ENCODE measurements at places on chromosomes 12 and 14. TPM values are rescaled to one million over a fixed set of nuclear protein-coding genes. Genes with fewer than 3 reads are reported as not detected.
A peak's percentile ranks its signal among the peaks of the same experiment; 100 is the strongest.

- DNase-seq: peak; percentile 86
Measured at GRCh38 chr14:68788996-68789820, 3.7 kb downstream of the ZFP36L1 start.

- peak; percentile 65 for DNase-seq
Measured at GRCh38 chr12:4421590-4422031, 24.0 kb downstream of the FGF6 start.

DNA sequence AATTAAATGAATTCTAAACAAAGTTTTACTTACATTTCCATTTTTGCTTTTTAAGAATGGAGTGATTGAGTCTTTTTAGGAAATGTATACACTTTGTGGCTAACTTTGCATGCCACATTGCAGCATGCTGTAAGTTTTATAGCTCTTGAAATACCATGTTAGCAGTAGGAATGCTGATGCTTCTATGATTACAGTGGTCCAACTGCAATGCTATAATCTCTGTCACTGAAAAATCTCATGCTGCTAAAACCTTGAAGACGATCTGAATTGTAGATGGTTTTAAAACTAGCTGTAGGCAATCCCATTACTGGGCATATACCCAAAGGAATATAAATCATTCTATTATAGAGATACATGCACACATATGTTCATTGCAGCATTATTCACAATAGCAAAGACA lies 127.6 kb downstream of the WIF1 start:
- DNase-seq: no peak

DNA sequence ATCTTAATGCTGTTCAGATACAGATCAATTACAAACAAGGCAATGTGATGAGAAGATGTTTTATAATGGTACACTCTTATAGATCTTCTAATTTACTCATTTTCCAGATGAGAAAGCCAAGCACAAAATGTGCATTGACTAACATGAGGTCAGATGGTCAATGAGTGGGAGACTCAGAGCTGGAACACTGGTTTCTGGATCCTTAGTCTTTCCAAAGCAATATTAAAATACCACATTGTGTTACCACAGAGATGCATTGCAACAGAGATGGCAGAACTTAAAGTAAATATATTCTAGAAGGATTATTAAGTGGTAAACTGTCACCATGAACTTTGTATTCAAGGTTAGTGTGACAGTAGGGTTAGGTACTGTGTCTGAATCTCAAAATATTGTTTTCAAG lies 113.6 kb downstream of the SLC15A5 start:
- no peak for DNase-seq

- DNase-seq: peak; percentile 47
Measured at GRCh38 chr12:91948504-91948903, 197.1 kb downstream of the BTG1 start.

- DNase-seq: no peak
Measured at GRCh38 chr12:108750526-108750925, 19.2 kb upstream of the CORO1C start.

GRCh38 chr14:103026988-103027387 lies 30.4 kb downstream of the CDC42BPB start:
- no peak for DNase-seq

- DNase-seq: no peak
Measured at GRCh38 chr14:68612049-68612448, 180.8 kb downstream of the ZFP36L1 start.

GRCh38 chr12:66548338-66549049 lies 130.4 kb downstream of the GRIP1 start:
- DNase-seq: no peak

GRCh38 chr12:85616201-85616600 lies 220.0 kb downstream of the RASSF9 start:
- DNase-seq: no peak

- no peak for DNase-seq
Measured at GRCh38 chr14:73381380-73382013, 76.8 kb downstream of the NUMB start.

GRCh38 chr12:56810918-56811317 lies 47.8 kb downstream of the HSD17B6 start:
- no peak for DNase-seq

DNA sequence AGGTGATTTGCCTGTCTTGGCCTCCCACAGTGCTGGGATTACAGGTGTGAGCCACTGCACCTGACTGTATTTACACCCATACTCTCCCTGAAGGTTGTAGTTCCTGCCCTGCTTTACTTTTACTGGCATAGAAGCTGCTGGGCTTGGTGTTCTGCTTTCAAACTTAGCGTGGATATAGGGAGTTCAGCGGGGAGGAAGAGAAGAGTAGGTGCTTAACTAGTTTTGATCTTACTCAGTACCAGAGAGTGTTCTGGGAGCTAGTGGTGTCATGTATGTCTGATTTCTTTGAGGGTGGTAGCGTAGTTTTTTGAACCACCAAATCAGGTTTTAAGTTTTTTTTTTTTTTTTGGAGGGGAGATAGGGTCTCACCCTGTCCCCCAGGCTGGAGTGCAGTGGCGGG lies 13.8 kb downstream of the RCOR1 start:
- DNase-seq: no peak

- peak; percentile 24 for DNase-seq
Measured at GRCh38 chr14:71050227-71050823, 143.1 kb downstream of the PCNX1 start.

- DNase-seq: no peak
Measured at GRCh38 chr12:130196827-130197226, 34.6 kb downstream of the FZD10 start.

DNA sequence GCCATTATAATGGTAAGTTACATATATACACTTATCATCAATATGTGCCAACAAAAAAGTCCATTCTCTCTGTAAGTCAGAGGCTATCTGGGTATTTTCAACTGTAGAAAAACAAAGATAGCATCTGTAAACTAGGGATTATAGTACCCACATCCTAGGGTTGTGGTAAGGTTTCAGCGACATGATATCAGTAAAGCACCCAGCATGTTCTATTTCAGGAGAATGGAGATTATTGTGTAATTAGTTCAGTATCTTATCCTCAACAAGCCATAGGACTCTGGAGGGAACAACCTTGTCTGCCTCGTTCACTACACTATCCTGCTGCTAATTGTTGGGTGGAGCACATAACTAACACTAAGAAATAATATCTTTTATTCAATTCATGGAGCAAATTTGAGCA lies 19.7 kb upstream of the CKAP4 start:
- no peak for DNase-seq

DNA sequence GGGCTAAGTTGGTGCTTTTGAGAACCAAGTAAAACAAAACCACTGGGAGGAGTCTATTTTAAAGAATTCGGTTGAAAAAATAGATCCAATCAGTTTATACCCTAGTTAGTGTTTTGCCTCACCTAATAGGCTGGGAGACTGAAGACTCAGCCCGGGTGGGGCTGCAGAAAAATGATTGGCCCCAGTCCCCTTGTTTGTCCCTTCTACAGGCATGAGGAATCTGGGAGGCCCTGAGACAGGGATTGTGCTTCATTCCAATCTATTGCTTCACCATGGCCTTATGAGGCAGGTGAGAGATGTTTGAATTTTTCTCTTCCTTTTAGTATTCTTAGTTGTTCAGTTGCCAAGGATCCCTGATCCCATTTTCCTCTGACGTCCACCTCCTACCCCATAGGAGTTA lies 1.8 kb upstream of the RAB5B start:
- DNase-seq: peak; percentile 15

DNA sequence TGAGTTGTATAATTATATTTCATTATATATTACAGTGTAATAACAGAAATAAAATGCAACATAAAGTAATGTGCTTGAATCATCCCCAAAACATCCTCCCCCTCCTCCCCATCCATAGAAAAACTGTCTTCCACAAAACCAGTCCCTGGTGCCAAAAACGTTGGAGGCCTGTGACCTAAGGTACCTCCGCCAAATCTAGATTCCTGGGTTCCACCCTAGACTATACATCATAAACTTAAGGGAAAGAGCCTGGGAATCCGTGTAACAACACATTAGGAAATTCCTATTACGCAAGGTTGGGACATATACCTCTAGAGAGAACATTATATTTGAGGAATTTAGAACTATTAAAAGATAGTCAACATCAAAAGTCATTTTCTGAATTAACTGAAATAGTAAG lies 38.0 kb downstream of the SPPL3 start:
- no peak for DNase-seq

DNA sequence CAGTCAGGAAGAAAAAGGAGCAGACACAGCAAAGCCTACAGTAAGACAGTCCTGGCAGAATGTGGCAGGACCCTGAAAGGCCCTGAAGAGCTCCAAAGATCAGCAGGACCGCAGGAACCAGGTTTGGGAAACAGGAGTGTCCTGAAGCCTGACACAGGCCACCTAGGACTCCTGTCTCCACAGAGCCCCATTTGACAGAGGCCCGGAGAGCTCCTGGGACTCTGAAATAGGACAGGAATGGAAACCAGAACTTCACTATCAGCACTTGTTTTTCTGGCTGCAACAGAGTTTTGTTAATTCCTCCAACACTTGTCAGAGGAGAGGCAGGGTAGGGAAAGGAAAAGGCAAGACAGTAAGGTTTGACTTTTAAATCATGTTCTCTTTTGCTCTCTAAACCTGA lies 12.9 kb downstream of the STXBP6 start:
- DNase-seq: no peak

GRCh38 chr14:68553311-68553710 lies 239.6 kb downstream of the ZFP36L1 start:
- no peak for DNase-seq

DNA sequence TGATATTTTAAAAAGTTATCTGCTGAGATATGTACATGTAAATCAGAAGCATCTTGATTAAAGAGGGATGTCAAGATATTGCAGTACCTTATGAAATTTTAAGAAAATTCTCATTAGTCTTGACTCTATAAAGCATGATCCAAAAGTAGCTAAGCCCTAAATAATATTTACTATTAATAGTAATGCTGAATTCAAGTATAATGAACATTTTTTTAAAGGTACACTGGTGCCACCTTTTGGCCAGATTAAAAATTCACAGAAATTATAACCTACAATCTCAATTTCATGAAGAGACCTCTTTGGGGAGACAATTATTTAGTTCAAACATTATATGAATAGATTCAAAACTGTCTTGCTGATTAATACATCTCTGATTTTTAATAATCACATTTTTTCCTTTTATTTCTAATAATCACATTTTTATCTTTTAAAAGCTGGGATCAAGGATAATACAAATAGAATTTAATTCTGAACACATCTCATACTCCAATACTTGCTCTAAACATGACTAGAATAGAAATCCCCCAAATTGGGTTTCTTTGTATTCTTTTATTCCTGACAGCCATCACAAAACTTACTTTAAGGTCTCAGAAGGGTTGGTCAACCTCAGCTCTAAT lies 13.4 kb downstream of the AKAP5 start:
- peak; percentile 57 for DNase-seq

- DNase-seq: peak; percentile 58
Measured at GRCh38 chr12:7645395-7646177, 20.1 kb downstream of the APOBEC1 start.

DNA sequence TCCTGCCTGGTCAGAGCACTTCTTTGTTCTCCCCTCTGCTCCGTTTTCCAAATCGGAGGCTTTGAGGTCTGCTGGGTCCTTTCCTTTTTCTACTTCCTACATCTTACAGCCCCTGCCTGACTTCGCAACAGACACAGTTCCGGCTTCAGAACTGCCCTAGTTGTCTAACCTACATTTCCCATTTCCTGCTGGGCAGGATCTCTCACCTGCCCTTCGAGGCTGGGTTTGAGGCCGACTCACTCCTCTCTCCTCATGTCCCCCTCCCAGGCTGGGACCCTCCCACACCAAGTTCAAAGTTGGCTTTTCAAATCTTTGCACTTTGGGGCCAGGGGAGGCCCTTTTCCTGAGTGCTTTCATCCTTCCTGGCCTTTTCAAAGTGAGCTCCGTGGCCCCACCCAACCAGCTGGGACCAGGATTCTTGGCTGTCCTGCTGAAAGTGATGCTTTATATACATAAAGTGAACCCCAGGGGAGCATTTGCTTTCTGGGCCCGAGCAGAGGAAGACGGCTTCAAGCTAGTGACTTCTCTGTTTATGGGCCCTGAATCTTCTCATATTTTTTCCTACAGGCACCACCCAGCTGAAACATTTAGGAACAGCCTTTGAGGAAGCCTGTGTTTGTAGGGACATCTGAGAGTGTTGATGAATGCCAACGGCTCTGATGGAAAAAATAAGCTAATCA lies 281.0 kb upstream of the CRY1 start:
- DNase-seq: no peak

DNA sequence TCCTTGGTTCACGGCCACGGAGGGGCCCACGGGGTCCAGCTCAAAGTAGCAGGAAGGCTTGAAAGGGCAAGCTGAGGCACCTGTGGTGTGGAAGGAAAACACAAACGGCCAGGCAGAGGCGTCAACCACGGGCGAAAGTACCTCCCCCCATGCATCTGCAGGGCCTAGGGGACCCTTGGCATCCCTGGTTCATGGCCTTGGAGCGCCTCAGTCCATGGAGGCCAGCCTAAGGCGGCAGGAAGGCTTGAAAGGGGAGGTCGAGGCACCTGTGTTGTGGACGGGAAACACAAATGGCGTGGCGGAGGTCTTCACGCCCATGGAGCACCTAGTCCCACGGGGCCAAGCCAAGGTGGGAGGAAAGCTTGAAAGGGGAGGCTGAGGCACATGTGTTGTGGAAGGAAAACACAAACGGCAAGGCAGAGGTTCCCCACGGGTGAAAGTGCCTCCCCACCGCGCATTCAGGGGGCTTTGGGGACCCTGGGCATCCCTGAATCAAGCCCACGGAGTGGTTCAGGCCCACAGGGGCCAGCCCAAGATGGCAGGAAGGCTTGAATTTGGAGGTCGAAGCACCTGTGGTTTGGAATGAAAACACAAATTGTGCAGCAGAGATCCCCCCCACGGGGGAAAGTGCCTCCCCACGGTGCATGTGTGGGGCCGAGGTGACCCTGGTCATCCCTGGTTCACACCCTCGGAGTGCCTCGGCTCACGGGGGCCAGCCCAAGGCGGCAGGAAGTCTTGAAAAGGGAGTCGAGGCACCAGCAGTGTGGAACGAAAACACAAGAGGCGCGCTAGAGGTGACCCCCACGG lies 380.8 kb downstream of the ALG10 start:
- no peak for DNase-seq

BIN2 gene
- not detected for total RNA-seq

RPGRIP1 gene
- not detected for total RNA-seq

SLC6A13 gene
- total RNA-seq: 0.17 TPM

CMTM5 gene
- not detected for total RNA-seq

PABPN1 gene
- total RNA-seq: 71.5 TPM

KRT71 gene
- total RNA-seq: not detected

DTD2 gene
- 18.4 TPM for total RNA-seq

PMCH gene
- total RNA-seq: not detected

TEX52 gene
- total RNA-seq: not detected

Data from dermis blood vessel endothelial cell (primary cell).